Chondrocyte (in vitro differentiated cells): ENCODE measurements at places on chromosomes 11 and 22. TPM values are rescaled to one million over a fixed set of nuclear protein-coding genes. Genes with fewer than 3 reads are reported as not detected.

GRCh38 chr11:66889960-66890359 is 33.1 kb downstream of the LRFN4 start:
- H3K27me3 ChIP-seq, result no peaks in the 10 kb centered on the region
- H3K4me1 ChIP-seq, result peaks cover 40% of the 10 kb centered on the region
- no peak overlapping the region for H3K4me3 ChIP-seq
- no peak for DNase-seq
- H3K27ac ChIP-seq, result no peak overlapping the region
- peaks cover 3% of the 10 kb centered on the region for H3K36me3 ChIP-seq

- H3K36me3 ChIP-seq, result peaks cover 5% of the 10 kb centered on the region
- H3K4me1 ChIP-seq, result peaks cover 29% of the 10 kb centered on the region
- H3K4me3 ChIP-seq, result no peak overlapping the region
- no peak for DNase-seq
- no peaks in the 10 kb centered on the region for H3K27me3 ChIP-seq
Observed at GRCh38 chr11:44145011-44145775, 49.7 kb downstream of the EXT2 start.

- H3K36me3 ChIP-seq, result no peaks in the 10 kb centered on the region
- H3K4me1 ChIP-seq, result peaks cover 15% of the 10 kb centered on the region
- H3K27ac ChIP-seq, result no peak overlapping the region
- H3K27me3 ChIP-seq, result no peaks in the 10 kb centered on the region
- no peak overlapping the region for H3K4me3 ChIP-seq
- no peak for DNase-seq
Observed at GRCh38 chr11:43649501-43649900, 31.0 kb upstream of the HSD17B12 start.

GRCh38 chr11:79333355-79333754 is 107.5 kb downstream of the TENM4 start:
- no peak for DNase-seq
- peaks cover 3% of the 10 kb centered on the region for H3K27me3 ChIP-seq
- no peaks in the 10 kb centered on the region for H3K36me3 ChIP-seq
- H3K4me1 ChIP-seq, result no peaks in the 10 kb centered on the region
- no peak overlapping the region for H3K4me3 ChIP-seq

DNA sequence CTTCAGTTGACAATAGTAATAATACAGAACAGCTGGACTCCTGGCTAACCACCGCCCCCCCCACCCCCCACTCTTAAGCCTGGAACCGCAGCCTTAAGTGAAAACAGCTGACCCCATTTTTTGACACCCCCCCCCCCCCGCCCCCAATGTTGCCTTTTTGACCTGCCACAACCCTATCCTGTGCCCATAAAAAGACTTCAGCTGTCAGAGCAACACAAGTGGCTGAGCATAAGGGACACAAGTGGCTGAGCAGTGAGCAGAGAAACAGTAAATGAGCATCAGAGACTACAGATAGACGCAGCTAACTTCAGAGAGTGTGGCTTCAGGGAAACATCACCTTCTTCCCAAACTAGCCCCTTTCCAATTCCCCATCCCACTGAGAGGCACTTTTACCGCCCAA is 1493.8 kb downstream of the LRRC4C start:
- no peaks in the 10 kb centered on the region for H3K36me3 ChIP-seq
- H3K4me1 ChIP-seq, result no peaks in the 10 kb centered on the region
- no peak overlapping the region for H3K27ac ChIP-seq
- H3K27me3 ChIP-seq, result no peaks in the 10 kb centered on the region

DNA sequence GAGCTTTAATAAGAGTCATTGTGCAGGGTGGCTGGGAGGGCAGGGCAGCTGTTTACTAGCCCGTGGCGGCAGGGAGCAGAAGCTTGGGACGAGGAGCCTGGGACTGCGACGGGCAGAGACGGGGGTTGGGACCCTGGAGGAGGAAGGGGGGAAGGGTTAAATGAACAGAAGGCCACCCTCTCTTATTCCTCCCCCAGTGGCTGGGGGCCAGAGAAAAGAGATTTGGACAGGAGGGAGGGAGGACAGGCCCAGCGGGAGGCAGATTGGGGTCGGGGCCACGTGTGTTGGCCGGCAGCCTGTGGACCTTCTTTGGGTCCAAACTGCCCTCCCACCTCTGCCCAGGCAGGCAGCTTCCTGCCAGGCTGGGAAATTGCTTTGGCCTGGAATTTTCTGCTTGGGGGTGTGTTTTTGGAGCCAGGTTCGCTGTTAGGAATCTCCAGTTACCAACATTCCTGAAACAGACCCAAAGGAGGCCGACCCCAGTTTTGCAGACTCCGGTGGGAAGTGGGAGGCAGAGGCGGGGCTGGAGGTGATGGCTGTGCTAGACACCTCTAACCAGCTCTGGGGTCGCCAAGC is 50.2 kb downstream of the APOL3 start:
- no peak overlapping the region for H3K4me3 ChIP-seq
- H3K4me1 ChIP-seq, result peaks cover 13% of the 10 kb centered on the region
- peak overlapping the region; percentile 75 for H3K27ac ChIP-seq
- H3K27me3 ChIP-seq, result no peaks in the 10 kb centered on the region
- H3K36me3 ChIP-seq, result peaks cover 2% of the 10 kb centered on the region
- DNase-seq, result no peak

DNA sequence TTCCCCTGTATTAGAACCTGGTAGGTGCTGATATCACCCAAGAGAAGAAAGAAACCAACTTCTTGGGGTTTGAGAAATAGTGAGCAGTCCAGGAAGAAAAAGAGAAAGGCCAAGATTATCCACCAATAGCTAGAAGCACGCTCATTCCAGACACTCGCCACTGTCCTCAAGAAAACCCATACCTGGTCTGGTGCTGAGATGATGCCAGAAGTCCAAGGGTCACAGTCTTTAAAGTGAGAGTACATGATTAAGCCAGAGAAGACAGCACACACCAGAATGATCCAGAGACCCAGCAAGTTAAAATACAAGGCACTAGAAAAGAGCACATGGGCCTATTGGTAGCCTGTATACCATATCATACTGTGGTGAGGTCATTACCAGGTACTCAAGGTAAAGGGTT is 23.6 kb downstream of the SLC5A12 start:
- no peak overlapping the region for H3K27ac ChIP-seq
- H3K4me3 ChIP-seq, result no peak overlapping the region
- no peaks in the 10 kb centered on the region for H3K36me3 ChIP-seq
- DNase-seq, result no peak

RAB36 gene
- total RNA-seq, result 2.9 to 4.7 TPM (median 3.5 TPM) in 3 replicates

DNA sequence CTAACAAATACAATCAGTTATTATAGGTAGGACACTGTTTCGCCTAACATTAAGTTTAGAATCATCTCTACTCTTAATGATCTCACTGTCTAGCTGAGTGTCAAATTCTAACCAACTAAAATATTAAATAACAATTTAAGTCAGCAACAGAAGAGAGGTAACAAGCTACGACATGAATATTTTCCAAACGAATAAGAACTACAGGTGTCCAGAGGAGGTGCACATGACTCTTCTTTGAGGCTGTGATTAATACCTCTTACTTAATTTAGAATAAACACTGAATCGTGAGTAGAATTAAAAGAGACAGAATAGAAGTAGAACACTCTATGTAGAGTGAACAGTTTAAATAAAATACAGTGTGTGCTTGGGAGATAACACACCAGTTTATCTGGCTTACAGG is 619.0 kb upstream of the ARHGAP42 start:
- H3K4me1 ChIP-seq, result no peaks in the 10 kb centered on the region
- no peaks in the 10 kb centered on the region for H3K36me3 ChIP-seq
- no peak overlapping the region for H3K4me3 ChIP-seq
- H3K27me3 ChIP-seq, result peaks cover 7% of the 10 kb centered on the region
- DNase-seq, result no peak

TPBGL gene
- 0.24 to 0.82 TPM (median 0.74 TPM) in 3 replicates for total RNA-seq

MYO7A gene
- not detected in 3 replicates for total RNA-seq

GRCh38 chr11:82978422-82979099 is 77.0 kb downstream of the DDIAS start:
- peaks cover 17% of the 10 kb centered on the region for H3K36me3 ChIP-seq
- H3K27me3 ChIP-seq, result no peaks in the 10 kb centered on the region
- H3K4me3 ChIP-seq, result no peak overlapping the region
